ENCODE measurements at places on chromosomes 6 and 20.

- DNase-seq: no peak
Measured at GRCh38 chr20:2140561-2140960, 38.9 kb downstream of the STK35 start.

DNA sequence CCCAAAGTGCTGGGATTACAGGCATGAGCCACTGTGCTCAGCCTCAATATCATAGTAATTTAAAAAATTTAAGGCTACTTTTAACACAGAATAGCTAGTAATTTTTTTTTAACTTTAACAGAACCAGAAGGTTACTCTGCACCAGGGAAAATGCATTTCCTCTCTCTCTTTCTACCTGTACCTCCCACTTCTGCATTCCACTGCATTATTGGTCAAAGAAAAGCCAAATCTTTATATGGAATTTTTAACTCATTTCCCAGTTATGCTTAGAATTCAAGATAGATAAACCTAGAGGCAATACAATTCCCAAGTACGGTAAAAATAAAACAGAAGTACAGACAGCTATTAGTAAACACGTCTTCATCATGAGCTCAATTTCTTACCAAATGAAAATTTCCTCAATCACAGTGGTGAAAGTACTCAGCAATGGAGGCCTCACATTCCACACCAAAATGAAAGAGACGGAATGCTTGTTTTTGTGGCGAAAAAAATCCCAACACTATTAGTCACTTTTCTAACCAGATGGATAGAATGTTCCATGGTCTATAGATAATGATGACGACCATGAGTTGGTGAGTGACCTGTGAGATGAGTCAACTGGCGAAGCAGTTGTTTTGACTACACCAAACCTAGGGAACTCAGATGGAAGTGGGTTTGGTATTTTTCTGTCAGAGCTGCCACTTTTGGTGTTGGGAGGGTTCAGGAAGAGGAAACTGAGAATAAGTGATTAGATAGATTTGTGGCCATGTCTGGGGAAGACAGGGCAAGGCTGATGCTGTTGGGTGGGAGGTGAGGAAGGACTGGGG, 104.7 kb upstream of the SGK1 start:
- no peak for DNase-seq

GRCh38 chr6:72290620-72291019, 331.2 kb upstream of the KCNQ5 start:
- DNase-seq: no peak

- DNase-seq: no peak
Measured at GRCh38 chr6:150451807-150452427, 83.1 kb downstream of the IYD start.

DNA sequence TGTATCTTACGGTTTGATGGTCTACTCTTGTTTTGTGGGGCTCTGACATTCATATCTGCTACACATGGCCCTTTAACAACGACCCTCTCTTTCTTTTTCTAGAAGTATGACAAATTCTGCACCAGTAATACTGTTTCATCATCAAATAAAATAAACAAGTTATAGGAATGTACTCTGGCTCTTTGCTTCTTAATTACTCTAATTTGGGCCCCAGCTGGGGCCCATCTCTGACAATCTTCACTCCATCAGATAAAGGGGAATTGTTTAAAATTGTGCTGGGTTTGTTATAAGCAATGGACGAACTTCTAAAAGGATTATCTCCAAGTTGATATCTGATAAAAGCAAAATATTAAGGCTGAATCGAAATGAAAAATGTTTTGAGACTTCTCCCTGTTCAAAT, 343.6 kb upstream of the JAG1 start:
- DNase-seq: no peak

GRCh38 chr6:44006123-44006871, 121.0 kb downstream of the MRPL14 start:
- no peak for DNase-seq

DNA sequence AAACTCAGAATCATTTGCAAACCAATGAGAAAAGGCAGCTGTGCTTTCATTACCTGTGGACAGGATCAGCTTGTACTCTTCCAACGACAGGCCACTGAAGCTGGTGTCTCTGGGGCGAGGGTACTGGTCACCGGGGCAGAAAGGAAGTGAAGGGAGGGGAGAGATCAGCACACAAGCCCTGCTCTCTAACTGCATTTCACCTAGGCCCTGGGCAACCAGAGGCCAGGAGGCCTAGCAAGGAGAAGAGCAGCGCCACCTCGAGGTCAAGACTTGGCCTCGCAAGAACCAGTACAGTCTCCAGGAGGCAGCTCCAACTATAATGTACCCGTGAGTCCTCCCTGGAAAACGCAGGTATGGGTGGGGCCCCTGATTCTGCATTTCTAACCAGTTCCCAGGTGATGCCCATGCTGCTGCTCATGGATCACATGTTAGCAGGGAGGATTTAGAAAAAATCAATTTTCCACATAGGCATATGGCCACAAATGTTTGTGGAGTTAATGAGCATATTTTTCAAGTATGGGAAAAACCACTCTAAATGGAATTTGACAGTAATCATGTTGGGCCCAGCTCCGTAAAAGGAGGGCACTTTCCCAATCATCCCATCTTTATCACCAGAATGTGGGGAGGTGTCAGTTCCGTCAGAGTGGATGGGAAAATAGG, 11.0 kb downstream of the UQCC2 start:
- DNase-seq: peak; percentile 71

DNA sequence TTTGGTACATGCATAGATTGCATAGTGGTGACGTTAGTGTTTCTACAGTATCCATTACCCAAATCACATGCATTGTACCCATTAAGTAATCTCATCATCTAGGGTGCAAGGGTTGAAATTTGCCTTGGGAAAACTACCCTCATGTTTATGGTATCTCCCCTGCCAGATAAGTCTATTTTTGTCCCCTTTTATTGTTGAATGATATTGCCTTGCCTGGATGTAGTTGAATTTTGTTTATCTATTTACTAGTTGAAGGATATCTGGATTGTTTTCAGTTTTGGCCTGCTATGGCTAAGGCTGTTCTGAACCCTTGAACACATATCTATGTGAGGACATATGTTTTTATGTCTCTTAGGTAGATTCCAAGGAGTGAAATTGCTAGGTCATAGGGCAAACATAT, 13.4 kb downstream of the HLA-DRB1 start:
- DNase-seq: no peak

DNA sequence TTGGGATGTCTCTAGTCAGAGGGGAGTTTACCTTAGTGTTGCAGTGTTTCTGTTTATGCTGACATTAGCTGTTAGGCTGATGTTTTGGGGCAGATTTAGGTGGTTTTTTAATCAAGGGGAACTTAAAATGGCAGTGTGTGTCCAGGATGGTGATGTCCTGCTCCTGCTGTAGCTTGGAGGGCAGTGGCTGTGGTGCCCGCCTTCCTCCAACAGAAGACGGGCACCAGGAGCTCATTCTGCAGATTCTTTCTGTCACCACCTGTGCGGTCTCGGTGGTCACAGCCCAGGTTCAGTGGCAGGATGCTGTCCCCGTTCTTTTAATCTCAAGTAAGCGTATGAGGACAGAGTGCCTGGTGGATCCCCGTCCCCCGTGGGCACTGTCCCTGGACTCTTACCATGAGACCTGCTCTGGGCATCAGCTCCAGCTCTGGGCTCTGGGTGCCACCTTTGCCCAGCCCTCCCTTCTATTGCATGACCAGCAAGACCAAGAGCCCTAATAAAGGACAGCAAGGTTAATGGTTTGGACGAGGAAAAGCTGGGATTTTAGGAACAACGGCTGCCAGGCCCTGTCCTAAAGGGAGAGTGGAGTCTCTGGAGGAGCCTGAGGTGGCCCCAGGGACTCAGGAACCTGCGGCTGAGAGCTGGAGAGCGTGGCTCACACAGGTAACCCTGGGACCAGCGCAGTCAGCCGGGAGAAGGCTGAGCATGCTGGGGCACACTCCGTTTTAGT, 217.3 kb downstream of the ERMARD start:
- no peak for DNase-seq

- DNase-seq: no peak
Measured at GRCh38 chr6:22807818-22808217, 238.5 kb downstream of the HDGFL1 start.

DNA sequence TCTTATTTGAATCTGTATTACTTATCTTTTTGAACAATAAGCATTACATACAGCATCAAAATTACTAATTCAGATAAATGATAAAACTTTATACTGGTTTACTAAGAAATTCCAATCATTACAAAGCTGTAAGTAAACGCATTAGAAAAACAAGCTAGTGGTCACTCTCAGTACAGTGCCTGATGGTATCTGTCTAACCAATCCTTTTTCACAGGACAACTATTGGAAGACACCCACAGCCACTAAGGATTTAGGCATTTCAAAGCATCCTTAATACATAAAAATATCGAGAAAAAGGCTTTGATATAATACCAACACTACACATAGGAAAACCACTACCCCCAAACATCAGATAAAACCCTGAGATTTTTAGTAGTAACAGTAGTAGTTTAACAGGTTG, 2.6 kb downstream of the CD164 start:
- no peak for DNase-seq

- DNase-seq: no peak
Measured at GRCh38 chr6:11923621-11924020, 88.5 kb upstream of the HIVEP1 start.

DNA sequence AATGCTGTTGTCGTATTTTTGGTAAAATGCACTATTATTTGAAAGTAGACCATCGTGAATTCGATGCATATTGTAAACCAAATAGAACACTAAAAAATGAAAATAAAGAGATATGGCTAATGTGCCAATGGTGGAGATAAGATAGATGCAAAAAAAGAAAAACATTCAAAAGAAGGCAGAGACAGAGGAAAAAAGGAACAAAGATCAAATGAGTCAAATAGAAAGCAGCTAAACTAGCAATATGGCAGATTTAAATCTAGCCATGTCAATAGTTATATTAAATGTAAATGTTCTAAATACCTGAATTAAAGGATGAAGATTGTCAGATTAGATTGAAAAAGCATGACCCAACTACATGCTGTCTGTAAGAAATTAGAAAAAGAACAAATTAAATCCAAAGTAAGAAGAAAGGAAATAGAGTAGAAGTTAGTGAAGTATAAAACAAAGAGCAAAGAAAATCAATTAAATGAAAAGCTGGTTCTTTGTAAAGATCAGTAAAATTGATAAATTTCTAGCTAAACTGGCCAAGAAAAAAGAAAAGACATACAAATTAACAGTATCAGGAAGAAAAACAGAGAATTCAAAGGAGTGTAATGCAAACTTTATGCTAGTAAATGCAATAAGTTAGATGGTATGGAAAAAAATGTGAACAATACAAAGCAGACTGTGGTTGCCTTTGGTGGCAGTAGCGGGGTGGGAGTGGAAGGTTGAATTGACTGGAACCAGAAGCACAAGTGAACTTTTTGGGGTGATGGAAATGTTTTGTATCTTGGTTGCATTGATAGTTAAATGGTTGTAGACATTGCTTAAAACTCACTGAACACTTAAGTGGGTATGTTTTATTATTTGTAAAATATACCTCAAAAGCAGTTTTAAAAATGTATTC, 44.8 kb downstream of the PTPN1 start:
- no peak for DNase-seq

- DNase-seq: no peak
Measured at GRCh38 chr6:148967011-148967520, 220.2 kb downstream of the UST start.

DNA sequence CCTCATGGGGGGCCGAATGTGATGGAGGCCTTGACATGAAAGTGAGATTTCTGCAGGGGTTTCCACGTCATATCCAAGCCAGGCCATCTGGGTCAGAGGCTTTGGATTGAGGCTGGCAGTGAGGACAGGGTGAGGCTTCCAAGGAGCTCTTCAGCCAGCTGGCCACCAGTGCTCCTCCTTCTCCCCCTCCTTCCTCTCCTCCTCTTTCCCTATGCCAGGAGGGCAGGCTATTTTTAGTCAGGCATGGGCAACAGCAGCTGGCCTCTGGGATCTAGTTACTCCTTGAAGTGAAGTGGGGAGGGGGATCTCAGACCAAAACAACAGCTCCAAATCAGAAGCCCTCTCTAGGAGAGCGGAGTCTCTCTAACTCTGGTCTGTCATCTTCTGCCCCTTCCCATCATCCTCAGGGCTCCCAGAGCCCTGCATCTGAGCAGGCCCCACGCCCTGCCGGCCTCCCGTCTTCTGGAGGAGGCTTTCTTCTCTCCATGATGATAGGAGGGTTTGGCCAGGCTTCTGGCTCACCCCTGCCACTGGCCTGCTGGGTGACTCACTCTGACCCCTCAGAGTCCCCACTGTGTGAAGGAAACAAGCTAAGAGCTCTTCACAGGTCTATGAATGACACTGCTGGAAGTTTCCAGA, 612 bp downstream of the TNNC2 start:
- DNase-seq: no peak

- no peak for DNase-seq
Measured at GRCh38 chr20:58720890-58721289, 28.3 kb downstream of the NPEPL1 start.

DNA sequence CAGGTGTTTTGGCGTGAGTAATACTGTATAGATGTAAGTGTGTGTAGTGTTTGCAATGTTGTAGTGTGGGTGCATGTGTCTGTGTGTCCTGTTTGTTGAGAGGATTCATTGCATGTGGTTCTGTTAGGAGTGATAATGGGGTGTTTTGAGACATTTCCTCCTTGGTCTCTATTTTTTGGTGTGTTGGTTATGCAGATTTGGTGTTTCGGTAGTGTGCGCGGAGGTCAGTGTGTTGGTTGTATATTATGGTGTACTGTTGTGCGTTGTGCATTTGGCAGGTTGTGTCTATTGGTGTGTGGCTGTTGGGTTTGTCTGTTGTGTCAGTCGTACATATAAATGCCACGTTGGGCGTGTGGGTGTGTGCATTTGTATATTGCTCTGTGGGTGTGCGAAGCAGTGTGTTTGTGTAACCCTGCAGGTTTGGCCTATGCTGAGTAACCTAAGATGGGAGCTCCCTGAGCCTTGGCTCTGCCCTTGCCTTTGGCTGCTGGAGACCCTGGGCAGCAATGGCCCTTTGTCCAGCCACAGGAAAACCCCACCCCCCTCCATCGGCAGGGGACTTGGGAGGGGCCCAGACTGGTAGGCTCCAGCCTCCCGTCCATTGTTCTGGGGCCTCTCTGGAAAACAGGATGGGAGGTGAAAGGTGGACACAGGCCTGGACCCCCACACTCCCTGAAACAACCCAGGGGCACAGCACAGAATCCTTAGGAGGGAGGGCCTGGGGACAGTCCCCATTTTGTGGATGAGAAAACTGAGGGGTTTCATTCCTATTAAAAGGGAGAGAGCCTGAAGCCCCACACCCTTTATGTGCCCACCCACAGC, 10.3 kb upstream of the ID1 start:
- no peak for DNase-seq

DNA sequence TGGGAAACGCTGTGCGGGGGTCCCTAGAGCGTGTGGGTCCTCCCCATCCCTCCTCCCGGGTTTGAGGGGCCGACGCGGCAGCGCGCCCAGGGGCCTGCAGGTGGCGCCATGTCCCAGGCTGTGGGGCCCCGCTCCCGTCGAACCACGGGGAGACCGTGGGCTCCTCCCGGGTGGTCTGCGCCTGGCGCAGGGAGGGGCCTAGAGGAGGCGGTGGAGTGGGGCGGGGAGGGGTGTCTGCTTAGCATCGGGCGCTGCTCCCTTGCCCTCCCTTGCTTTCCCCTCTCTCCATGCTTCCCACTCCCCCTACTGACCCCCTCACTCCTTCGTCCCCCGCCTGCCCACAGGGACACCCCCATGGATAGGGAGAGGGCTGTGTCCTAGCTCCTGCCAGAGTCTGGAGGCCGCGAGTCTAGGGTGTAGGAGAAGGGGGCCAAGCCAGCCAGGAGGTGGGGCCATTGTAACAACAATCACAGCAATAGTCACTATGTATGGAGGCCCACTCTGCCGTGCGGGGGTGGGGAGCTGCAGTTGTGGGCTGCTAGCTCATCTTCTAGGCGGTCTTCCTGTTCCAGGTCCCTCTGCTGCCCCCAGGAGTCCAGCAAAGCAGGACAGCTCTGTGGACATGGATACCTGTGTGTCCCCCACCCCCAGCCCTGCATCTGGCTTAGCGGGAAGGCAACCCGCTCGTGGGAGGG, 51.7 kb downstream of the CHMP4B start:
- no peak for DNase-seq
